Muscle of leg (tissue), 16 donors: ENCODE measurements at places on chromosomes 7 and 10. TPM values are rescaled to one million over a fixed set of nuclear protein-coding genes. Genes with fewer than 3 reads are reported as not detected.

GRCh38 chr10:13515467-13515866, 13.3 kb downstream of the BEND7 start:
- H3K36me3 ChIP-seq: no peaks in the 10 kb centered on the region
- no peak for DNase-seq
- H3K4me1 ChIP-seq: no peaks in the 10 kb centered on the region
- H3K27ac ChIP-seq: no peak overlapping the region
- no peaks in the 10 kb centered on the region for H3K27me3 ChIP-seq
- no peak overlapping the region for H3K4me3 ChIP-seq

- no peak overlapping the region for H3K27ac ChIP-seq
- H3K4me3 ChIP-seq: no peak overlapping the region
- peaks cover 64% of the 10 kb centered on the region for H3K36me3 ChIP-seq
- H3K27me3 ChIP-seq: no peaks in the 10 kb centered on the region
- no peak for DNase-seq
Measured at GRCh38 chr10:129866894-129867293, 97.2 kb downstream of the EBF3 start.

GRCh38 chr10:70828923-70829322, 13.2 kb downstream of the SGPL1 start:
- no peak for DNase-seq
- H3K4me1 ChIP-seq: peaks cover 13% of the 10 kb centered on the region
- H3K36me3 ChIP-seq: peaks cover 11% of the 10 kb centered on the region
- no peaks in the 10 kb centered on the region for H3K27me3 ChIP-seq
- no peak overlapping the region for H3K4me3 ChIP-seq

DNA sequence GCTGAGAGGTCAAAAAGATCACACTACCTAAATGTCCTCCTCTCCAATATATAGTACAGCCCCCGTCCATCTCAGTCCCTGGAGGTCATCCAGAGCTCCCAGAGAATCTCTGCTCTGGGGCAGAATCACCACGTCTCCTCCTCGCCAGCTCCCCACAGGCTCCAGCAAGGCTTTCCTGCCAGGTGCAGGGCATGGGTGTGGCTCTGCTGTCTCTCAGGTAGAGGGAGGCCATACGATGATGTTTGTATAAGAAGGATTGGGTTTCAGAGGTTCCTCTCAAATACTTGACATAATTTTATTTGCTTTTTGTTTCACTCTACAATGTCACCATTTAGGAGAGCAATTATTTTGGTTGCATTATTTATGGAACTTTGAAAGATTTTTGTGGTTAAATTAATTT, 98.3 kb upstream of the PRSS58 start:
- H3K27me3 ChIP-seq: no peaks in the 10 kb centered on the region
- no peak for DNase-seq
- H3K4me3 ChIP-seq: no peak overlapping the region
- H3K36me3 ChIP-seq: no peaks in the 10 kb centered on the region
- no peaks in the 10 kb centered on the region for H3K4me1 ChIP-seq
- no peak overlapping the region for H3K27ac ChIP-seq

- H3K4me1 ChIP-seq: no peaks in the 10 kb centered on the region
- H3K36me3 ChIP-seq: no peaks in the 10 kb centered on the region
- H3K4me3 ChIP-seq: no peak overlapping the region
- DNase-seq: no peak
- H3K27ac ChIP-seq: no peak overlapping the region
Measured at GRCh38 chr10:129122846-129123245, 344.2 kb upstream of the MGMT start.

- H3K27ac ChIP-seq: no peak overlapping the region
- H3K4me3 ChIP-seq: no peak overlapping the region
- H3K27me3 ChIP-seq: no peaks in the 10 kb centered on the region
Measured at GRCh38 chr7:16715928-16716327, 37.6 kb upstream of the TSPAN13 start.

GRCh38 chr7:135215698-135216097, 4.4 kb upstream of the WDR91 start:
- H3K27ac ChIP-seq: no peak overlapping the region
- DNase-seq: no peak
- H3K27me3 ChIP-seq: no peaks in the 10 kb centered on the region

- H3K4me1 ChIP-seq: peaks cover 26% of the 10 kb centered on the region
- H3K36me3 ChIP-seq: peaks cover 29% of the 10 kb centered on the region
- H3K27me3 ChIP-seq: no peaks in the 10 kb centered on the region
- H3K27ac ChIP-seq: peak overlapping the region; percentile 76
Measured at GRCh38 chr7:101216860-101217387, 457 bp downstream of the PLOD3 start.

- H3K27ac ChIP-seq: peak overlapping the region; percentile 77
- peak; percentile 94 for DNase-seq
- no peaks in the 10 kb centered on the region for H3K27me3 ChIP-seq
- H3K4me3 ChIP-seq: no peak overlapping the region
- peaks cover 27% of the 10 kb centered on the region for H3K4me1 ChIP-seq
Measured at GRCh38 chr10:126663880-126664279, 6.6 kb downstream of the C10orf90 start.

GRCh38 chr7:4730276-4730675, 45.1 kb upstream of the AP5Z1 start:
- no peaks in the 10 kb centered on the region for H3K27me3 ChIP-seq
- peaks cover 33% of the 10 kb centered on the region for H3K4me1 ChIP-seq
- peaks cover 25% of the 10 kb centered on the region for H3K36me3 ChIP-seq
- no peak for DNase-seq

DNA sequence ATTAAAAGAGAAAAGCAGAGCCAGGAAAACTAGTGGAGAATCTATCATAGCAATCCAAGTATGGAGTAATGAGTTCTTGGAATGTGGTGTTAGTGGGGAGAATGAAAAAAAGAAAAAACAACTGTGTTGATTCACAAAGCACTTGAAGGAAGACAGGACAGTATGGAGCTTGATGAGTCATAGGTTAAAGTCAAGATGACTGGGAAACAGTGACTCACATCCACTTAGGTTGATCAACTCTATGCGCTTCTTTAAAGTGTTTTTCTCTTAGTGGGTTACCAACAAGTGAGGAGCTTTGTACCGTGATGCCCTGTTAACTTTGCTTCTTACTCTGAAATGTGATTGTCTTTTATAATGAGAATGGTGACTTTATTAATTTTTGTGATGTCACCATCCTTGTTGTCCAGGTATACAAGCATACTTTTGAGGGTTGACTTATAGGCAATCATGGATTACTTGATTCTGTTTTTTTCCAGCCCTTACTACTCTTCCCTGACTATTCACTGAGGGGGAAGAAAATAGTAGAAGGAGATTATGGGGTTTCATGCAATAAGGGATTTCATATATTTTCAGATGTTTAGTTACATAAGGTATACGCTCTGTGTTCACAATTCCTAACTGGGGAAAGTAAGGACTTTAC, 32.1 kb upstream of the MDFIC start:
- H3K36me3 ChIP-seq: no peaks in the 10 kb centered on the region
- no peaks in the 10 kb centered on the region for H3K4me1 ChIP-seq
- H3K27ac ChIP-seq: no peak overlapping the region
- DNase-seq: peak; percentile 12

DNA sequence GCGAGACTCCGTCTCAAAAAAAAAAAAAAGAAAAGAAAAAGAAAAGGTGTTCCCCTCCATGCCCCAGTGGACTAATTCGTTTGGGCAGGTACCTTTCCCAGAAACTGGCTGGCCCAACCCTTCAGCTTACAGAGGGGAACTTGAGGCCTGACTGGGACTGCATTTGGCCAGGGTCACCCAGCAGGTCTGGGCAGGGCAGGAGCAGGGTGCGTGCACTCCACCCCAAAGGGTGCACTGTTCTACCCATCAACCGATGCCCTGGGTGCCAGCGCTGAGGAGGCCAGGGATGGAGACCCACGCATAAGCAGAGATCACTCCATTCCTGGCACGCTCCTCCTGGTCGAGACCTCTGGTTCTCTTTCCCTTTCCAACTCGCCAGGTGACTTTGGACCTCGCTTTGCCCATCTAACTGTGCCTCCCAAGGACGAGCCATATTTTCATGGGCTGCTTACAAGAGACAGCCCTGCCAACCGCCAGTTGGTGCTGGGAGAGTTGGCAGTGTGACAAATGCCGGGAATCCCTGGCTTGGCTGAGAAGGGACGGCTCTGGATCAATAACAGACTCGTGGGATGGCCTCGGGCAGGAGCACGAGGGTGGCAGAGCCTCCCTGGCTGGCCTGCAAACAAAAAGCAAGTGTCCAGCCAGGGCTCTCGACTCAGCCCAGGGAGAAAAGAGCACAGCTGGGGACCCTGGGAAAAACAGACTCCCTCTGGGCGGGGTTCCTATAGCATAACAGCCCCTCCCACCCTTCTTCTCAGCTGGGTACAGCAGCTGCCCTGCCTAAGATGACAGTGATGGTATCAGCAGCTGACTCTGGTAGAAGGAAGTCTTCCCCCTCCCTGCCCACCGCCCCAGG, 7.9 kb downstream of the HSPB1 start:
- peak overlapping the region; percentile 94 for H3K27ac ChIP-seq
- H3K4me3 ChIP-seq: no peak overlapping the region
- no peaks in the 10 kb centered on the region for H3K27me3 ChIP-seq
- no peaks in the 10 kb centered on the region for H3K36me3 ChIP-seq
- H3K4me1 ChIP-seq: peaks cover 69% of the 10 kb centered on the region

DNA sequence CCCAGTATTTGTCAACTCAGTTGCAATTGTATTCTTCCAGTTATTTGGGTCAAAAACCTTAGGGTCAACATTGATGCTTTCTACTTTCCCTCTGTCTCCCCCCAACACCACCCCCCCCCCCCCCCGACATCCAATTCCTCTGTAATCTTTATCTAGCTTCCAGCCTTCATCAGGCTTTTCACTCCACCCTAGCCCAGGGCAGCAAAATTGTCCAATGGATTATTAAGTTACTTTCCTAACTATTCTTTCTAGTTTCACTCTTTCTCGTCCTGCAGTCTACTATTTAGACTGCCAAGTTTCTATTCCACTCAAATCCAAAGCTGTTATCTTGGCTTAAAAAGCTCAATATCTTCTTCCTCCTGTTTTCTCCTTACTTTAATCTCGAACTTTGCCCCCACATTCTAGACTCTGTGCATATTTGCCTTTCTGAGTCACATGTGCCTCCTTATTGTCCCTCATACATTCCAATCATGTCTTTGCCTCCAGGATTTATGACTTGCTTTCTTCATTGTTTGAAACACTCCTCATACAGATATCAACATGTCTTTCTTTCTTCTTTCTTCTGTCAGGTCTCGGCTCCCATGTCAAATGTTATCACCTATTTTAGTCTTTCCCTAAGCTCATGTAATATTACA, 196.6 kb upstream of the TMEM196 start:
- H3K36me3 ChIP-seq: no peaks in the 10 kb centered on the region
- no peaks in the 10 kb centered on the region for H3K4me1 ChIP-seq
- no peak overlapping the region for H3K27ac ChIP-seq
- H3K4me3 ChIP-seq: no peak overlapping the region
- no peak for DNase-seq
- no peaks in the 10 kb centered on the region for H3K27me3 ChIP-seq

- H3K36me3 ChIP-seq: no peaks in the 10 kb centered on the region
- no peak overlapping the region for H3K4me3 ChIP-seq
- H3K4me1 ChIP-seq: peaks cover 5% of the 10 kb centered on the region
- no peak for DNase-seq
- H3K27ac ChIP-seq: no peak overlapping the region
Measured at GRCh38 chr7:16411391-16411790, 9.9 kb downstream of the CRPPA start.

GRCh38 chr10:121921238-121921931, 6.4 kb downstream of the ATE1 start:
- H3K36me3 ChIP-seq: peaks cover 28% of the 10 kb centered on the region
- H3K27ac ChIP-seq: no peak overlapping the region
- no peak for DNase-seq

DNA sequence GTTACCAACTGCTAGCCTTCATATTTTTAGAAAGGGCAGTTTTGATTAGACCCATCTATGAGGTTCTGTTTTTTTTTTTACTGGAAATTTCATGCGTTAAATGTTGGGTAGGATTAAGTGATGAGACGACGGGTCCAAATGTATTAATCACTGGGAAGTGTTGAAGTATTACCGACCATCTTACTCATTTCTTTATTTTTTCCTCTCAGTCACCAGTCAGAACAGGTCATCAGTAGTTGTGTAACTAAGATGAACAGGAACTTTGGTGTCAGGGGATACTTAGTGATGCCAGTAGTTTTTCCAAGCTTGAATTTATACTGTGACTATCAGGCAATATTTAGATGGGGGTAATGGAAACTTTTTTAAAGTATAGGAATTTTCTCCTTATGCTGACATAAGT, 14.2 kb downstream of the TFAM start:
- H3K27me3 ChIP-seq: no peaks in the 10 kb centered on the region
- H3K27ac ChIP-seq: no peak overlapping the region
- DNase-seq: no peak
- H3K4me1 ChIP-seq: no peaks in the 10 kb centered on the region
- no peak overlapping the region for H3K4me3 ChIP-seq
- H3K36me3 ChIP-seq: peaks cover 7% of the 10 kb centered on the region

PRPS1L1 gene
- total RNA-seq: not detected

MAP3K8 gene
- 4.1 TPM for total RNA-seq

ABCA13 gene
- 0.04 TPM for total RNA-seq

RSPH10B2 gene
- total RNA-seq: 0.71 TPM

RELN gene
- total RNA-seq: 9.3 TPM

UNCX gene
- not detected for total RNA-seq

VSTM2A gene
- total RNA-seq: not detected

SPAM1 gene
- total RNA-seq: not detected

GTF2IRD1 gene
- 12.5 TPM for total RNA-seq

MRLN gene
- total RNA-seq: 254 TPM

HOXA4 gene
- total RNA-seq: 3.2 TPM
